ENCODE measurements at places on chromosomes 7 and 10.
A peak's percentile ranks its signal among the peaks of the same experiment; 100 is the strongest.

DNA sequence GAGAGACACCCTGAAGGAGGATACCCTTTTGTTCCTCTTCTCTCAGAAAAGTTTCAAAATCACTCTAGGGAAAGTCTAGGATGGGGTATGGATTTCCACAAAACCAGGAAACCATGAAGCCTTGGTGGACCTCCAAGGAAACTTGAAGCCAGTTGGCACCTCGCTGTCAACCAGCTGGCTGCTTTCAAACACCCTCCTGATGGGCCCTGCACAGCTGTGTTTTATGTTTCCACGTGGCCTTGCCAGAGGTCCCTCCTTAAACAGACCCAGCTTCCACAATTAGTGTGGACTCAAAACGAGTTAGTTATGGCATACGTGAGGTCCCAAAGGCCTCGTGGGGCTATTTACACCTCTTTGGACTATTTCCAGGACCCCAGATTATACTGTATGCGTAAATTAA is 5.9 kb downstream of the PPP1R3A start:
- DNase-seq = no peak

DNA sequence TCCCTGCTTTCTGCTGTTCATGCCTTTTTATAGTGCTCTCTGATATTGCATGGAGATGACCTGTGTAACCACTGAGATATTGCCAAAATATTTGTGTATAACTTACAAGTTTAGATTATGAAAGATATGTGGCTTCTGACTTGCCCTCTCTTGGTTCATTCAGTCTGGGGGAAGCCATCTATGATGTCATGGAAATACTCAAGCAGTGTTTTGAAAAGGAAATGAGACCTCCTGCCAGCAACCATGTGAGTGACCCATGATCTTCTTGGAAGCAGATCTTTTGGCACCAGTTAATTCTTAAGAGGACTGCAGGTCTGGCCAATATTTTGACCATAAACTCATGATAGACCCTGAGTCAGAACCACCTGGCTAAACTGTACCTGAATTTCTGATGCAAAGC is 183.0 kb downstream of the THSD7A start:
- DNase-seq = peak; percentile 41

- DNase-seq = no peak
These were observed 210.5 kb downstream of the SEMA3A start for GRCh38 chr7:83984076-83984475.

DNA sequence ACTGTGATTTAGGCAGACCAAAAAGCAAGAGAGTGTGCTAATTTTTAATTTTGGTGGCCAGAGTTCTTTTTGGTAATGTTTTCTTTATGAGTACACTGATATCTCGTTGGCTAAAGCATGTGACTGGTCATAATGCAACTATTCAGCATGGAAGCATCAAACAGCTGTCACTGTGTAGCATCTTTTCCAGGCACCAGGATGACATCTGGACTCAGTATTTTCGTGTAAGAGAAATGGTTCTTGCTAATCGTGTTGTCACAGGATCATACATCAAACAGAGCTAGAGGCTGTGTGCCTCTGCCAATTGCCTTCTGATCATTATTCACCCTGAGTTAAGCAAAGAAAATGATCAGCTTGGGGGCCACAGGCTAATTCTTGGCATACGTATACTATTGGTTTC is 118.9 kb downstream of the SND1 start:
- no peak for DNase-seq

- DNase-seq = no peak
These were observed 10.8 kb upstream of the PVRIG start for GRCh38 chr7:100208911-100209408.

DNA sequence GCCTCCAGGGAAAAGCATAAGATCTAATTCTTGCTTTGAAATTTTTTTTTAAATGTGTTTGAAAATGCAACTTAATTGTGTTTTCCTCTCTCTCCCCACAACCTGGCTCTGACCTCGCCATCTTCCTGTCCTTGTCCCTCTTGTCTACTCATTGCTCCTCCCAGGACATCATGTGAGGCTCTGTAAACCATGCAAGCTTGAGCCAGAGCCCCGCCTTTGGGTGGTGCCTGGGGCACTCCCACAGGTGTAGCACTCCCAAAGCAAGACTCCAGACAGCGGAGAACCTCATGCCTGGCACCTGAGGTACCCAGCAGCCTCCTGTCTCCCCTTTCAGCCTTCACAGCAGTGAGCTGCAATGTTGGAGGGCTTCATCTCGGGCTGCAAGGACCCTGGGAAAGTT is 9.8 kb upstream of the CDHR1 start:
- no peak for DNase-seq

DNA sequence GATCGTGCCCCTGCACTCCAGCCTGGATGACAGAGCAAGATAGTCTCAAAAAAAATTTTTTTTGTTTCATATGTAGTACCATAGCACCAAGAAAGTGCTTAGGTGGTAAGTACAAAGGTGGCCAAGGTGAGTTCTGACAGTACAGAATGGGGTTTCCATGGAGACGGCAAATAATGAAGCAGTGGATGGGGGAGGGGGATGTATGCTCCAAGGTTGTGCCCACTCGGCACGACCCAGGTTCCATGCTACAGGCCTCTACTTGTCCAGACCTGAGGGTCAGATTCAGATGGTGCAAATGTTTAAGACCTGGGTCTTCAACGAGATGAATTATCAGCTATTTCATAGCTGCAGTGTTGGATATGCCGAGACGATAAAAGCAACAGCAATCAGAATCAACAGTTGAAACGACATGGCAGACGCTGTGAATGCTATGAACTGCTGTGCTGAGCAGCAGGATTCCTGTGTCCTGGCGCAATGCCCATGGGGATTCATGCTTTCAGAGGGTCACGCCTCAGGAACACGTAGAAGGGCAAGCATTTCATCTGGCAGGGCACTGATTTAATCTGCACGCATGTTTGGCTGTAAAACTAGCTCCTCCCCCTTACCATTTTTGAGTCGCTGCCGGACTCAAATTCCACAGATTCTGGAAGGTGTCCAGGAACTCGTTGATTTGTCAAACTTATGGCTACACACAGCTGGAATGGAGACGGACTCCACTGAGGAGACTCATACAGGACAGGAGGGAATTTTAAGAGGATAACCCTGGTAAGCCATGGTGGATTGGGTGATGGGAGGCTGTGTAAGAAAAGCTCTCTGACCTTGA is 256.5 kb downstream of the FRMD4A start:
- DNase-seq = peak; percentile 100

DNA sequence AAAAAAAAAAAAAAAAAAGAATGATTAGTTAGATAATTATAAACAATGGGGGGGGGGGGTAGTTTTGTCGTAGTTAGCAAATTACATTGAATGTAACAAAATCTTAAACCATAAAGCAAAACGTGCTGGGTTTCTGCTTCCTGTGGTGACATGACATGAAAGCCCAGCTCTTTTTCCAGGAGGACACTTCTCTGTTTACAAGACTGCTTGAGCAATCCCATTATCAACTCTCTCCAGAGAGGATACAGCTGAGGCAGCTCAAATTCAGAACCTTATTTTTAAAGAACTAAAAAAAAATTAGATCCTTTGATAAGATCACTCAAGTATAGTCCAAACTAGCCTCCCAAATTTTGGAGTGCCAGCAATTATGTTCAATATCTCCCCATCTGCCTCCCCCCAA is 58.6 kb downstream of the ADRB1 start:
- no peak for DNase-seq

DNA sequence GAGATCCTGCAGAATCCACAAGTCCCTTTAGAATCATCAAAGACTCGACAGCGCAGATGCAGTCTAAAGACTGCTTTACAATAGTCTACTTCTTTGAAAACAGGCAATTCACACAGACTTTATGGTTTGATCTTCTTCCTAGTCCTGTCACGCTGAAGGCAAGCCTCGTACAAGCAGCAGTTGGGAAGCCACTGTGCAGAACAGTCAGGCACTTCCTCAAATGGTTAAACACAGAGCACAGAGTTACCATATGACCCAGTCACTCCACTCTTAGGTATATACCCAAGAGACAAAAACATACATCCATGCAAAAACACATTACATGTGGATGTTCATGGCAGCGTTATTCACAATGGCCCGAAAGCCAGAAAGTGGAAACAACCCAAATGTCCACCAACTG is 41.4 kb downstream of the LRRC20 start:
- DNase-seq = no peak

GRCh38 chr10:21334891-21335696 is 190.4 kb downstream of the SKIDA1 start:
- DNase-seq = peak; percentile 77

- no peak for DNase-seq
These were observed 39.9 kb downstream of the TLL2 start for GRCh38 chr10:96473866-96474265.

DNA sequence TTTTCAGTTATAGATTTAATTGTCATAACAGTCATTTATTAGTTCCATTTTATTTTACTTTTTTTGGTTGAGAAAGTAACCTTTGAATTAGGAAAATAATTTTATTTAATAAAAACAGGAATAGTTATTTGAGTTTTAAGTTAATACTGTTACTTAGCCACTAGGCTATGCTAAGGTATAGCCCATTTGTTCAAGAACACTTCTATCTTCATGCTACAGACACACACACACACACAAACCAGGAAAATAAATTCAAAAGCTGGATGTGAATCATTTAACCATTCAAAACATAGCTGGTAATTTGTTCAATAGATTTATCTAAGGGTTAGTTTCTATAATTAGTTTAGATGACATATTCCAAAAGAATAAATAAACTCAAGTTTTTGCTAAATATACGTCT is 148.4 kb downstream of the RNF133 start:
- DNase-seq = no peak

DNA sequence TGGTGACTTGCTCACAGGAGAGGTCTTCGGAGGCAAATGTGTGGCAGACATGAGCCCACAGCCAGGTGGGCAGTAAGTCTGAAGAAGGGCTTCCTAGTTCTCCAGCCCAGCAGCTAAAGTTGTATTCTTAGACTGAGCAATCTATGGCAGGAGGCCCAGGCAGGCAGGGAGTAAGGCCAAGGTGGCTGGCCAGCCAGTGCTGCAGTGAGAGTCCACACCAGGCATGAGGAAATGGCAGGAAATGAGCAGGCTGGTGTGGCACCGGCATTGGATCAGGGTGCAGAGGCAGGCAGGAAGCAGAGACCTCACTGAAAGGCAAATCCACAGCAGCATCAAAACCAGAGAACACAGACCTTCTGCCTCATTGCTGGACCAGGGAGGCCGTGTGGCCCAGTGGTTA is 84.6 kb upstream of the PDE1C start:
- no peak for DNase-seq

GRCh38 chr7:128361411-128362379 is at the start of gene PRRT4:
Gene PRRT4, minus strand, starts transcription at chr7:128361690.
- DNase-seq = no peak

DNA sequence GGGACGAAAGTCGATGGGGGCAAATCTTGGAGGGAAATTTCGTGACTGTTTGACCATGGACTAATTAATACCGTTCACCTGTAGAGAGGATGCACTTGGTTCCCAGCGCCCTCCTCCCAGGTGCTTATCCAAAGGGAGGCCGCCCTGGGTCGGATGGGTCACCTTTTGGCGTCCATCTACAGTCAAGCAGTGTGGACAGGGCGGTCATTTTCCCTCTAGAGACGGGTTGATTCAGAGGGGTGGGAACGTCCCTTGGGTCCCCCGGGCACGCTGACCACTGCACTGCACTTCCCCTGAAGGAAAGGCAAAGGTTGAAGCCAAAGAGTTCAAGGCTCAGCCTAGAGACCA is 2.0 kb downstream of the PRR15 start:
- DNase-seq = no peak

DNA sequence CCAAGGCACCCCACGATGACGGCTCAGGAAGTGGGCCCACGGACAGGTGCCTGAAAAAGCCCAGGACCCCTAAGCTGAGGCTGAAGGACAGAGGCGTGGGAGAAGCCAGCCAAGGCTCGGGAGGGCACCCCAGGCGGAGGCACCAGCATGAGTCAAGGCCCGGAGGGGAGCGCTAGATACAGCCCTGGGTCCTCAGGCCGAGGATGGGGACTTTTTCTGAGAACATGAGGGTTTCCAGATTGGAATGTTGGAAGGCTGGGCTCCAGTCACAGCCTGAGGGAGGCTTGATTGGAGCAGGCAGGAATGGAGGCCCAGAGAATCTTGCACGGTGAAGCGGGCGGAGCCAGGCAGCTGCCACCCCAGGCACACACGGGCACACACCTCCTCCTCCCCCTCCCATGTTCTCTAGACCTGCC is 19.0 kb upstream of the ELFN1 start:
- no peak for DNase-seq

GRCh38 chr7:46996972-46997371 is 584.9 kb downstream of the TNS3 start:
- DNase-seq = no peak

DNA sequence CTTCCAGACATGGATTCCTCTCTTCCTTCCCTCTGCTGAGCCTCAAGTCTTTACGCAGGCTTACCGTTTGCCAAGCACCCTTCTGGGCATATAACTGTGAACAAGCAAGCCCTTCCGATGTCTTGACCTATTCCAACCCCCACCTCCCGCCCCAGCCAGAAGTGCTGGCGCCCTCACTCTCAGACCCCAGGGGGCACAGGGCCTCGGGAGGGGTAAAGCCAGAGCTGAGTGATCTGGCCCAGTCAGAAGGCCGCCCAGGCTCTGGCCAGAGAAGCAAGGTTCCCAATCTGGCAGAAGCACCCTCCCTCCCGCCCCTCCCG is 1.2 kb downstream of the PRRT4 start:
- no peak for DNase-seq

- DNase-seq = no peak
These were observed 138.0 kb downstream of the SRPK2 start for GRCh38 chr7:105250706-105251105.

DNA sequence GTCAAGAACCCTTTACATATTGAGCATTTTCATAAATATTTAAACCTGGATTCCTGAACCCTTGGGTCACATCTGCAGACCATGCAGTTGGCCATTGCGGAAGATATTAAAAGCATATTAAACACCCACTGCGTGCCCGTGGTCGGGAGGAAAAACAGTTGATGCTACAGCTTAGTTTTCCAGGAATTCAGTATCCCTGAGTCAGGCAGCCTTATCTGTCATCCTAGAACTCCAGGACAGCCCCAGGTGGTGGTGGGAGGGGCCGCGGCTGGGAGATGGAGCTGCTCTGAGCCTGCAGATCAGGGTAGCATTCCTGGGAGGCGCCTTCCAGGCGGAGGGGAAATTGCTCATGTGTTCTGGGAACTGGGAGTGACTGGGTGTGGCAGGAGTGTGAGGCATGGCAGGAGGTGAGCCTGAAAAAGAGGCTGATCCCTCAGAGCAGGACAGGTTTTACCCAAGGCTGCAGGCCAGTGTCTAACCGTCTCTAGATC is 222.9 kb upstream of the SH2B2 start:
- DNase-seq = no peak

DNA sequence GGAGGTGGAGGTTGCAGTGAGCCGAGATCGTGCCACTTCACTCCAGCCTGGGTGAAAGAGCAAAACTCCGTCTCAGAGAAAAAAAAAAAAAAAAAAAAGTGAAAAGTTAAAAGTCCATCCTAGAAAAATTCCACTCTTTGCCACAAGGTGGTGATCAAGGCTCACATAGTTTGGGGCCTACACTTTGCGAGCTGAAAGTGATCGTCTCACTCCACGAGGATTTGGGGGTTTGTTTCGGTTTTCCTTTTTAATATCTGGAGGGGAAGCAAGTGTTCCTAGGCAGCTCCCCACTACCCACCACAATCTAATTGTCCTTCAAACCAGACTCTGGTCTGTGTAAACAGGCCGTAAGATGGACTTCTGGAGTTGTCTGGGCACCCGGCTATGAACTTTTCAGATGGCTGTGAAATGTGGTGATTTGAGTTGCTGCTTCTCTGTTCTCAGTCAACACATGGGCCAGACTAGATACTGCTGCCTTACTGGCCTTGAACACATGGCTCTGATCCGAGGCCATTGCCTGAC is 27.1 kb downstream of the PRLHR start:
- DNase-seq = no peak

GRCh38 chr7:98841179-98841997 is 28.4 kb downstream of the TMEM130 start:
- peak; percentile 74 for DNase-seq

Measured in skeletal muscle cell (primary cell).